ENCODE measurements at places on chromosomes 1 and 21.

DNA sequence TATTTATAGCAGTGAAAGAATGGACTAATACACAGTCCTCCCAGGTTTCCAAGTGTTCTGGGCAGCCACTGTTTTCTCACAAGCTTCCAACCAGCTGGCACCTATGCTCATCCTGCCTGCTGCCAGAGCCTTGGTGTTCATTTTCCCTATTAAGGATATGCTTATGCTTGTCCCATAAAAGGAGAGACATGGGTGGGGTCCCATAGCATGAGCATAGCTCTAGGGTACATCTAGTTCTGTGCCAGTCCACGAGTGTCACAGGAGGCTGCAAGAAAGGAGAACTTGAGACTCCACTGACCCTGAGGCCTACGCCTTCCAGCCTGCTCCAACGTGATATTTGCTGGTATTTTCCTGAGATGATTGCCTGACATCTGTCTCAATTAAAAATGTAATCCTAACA lies 192.4 kb upstream of the PTGFR start:
- DNase-seq: no peak

- DNase-seq: no peak
Measured at GRCh38 chr1:55055084-55055882, 15.9 kb downstream of the PCSK9 start.

DNA sequence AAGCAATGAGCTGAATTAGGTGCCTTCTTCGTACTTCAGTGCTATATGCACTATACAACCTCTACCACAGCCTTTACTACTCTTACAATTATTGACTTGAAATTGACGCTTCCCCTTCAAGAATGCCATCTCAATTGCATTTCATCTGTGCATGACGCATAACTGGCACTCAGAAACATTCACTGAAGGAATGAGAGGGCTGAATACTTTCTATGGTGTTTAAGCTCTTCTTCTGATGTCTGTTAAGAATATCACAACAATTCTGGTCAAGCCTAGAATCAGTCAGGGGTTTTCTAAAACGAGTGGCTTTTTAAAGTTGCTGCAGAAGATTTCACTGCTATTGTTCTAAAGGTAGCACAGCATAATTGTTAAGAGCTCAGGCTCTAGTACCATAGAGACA lies 11.5 kb downstream of the DENND1B start:
- DNase-seq: no peak

DNA sequence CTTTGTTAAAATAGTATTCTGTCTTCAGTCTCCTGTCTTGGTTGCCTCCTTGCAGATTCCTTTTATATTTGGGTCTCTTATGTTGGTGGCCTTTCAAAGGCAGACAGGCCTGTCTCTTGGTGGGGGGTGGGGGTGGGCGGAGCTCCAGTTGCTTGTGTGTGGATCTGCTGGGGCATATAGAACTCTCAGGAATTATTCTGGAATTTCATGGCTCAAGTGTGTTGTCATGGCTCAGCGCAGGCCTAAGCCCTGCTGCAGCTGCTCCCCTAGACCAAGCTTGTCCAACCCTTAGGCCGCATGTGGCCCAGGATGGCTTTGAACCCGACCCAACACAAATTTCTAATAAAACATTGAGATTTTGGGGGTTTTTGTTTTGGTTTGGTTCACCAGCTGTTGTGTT lies 8.0 kb downstream of the C1orf35 start:
- DNase-seq: no peak

DNA sequence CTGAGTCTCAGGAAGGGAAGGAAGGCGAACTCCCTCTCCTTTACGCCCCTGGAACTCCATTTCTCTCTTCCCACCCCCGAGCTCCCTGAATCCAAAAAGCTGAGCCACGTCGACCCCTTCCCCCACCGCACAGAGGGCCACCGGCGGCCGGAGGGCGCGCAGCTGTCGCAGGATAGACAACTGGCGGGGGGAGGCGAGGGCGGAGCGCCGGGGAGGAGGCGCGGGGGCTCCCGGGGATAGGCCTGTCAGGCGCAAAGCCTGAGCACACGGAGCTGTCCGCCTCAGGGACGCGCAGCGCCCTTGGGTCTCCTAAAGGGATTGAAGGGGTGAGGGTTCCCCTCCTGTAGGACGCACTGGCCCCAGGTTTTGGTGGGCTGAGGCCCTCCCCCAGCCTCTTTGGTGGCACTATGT lies 752 bp upstream of the ACTA1 start:
- DNase-seq: no peak

DNA sequence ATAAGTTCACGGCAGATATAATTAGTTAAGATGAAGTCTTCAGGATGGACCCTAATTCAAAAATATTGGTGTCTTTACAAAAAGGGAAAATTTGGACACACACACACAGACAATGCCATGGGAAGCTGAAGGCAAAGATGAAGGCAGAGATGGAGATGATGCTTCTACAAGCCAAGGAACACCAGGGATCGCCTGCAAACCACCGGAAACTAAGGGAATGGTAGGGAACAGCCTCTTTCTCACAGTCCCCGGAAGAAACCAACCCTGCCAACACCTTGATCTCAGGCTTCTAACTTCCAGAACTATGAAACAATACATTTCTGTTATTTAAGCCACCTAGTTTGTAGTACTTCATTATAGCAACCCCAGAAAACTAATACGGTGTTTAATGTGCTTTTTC lies 15.1 kb upstream of the SERTAD4 start:
- DNase-seq: no peak

DNA sequence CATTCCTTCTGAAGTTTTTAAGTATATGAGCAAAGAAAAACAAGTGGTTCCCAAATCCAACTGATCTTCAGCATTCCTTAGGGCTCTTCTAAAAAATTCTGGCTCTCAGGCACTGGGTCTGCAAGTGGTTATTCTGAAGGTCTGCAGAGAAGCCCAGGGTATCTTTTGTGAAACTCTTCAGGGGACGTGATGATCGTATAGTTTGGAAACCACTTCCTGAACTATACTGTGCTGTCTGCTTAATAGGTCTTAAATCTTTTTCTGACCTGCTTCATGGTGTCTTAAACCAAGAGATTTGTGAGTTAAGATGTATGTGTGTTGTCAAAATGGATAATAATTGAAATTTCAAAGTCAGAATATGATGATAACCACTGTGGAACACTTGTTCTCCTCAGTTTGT lies 115.5 kb downstream of the LHX9 start:
- no peak for DNase-seq

GRCh38 chr1:240134596-240134995 lies 42.9 kb downstream of the FMN2 start:
- DNase-seq: no peak

- DNase-seq: no peak
Measured at GRCh38 chr1:59415881-59416280, 119.0 kb downstream of the FGGY start.

GRCh38 chr1:61332196-61332753 lies 249.9 kb downstream of the NFIA start:
- no peak for DNase-seq

DNA sequence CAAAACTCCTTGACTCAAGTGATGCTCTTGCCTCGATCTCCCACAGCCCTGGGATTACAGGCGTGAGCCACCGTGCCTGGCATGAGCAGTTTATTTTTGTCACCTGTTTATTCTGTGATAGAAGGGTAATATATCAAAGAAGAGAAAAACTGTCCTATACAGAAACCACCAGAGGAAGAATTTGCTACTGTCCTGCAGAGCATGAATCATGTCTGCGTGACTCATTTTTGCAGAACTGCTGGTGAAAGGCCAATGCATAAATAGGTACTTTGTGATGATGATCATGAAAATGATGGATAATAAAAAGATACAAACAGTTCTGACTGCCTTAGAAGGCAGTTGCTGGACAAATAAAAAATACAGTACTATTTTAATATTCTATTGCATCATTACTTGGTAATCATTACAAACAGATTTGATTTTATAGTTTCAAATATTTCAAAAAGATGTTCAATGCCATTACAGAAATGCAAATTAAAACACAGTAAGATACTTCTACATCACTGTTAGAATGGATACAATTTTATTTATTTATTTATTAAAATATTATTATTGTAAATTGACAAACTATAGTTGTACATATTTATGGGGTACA lies 26.5 kb downstream of the RIPPLY3 start:
- no peak for DNase-seq

DNA sequence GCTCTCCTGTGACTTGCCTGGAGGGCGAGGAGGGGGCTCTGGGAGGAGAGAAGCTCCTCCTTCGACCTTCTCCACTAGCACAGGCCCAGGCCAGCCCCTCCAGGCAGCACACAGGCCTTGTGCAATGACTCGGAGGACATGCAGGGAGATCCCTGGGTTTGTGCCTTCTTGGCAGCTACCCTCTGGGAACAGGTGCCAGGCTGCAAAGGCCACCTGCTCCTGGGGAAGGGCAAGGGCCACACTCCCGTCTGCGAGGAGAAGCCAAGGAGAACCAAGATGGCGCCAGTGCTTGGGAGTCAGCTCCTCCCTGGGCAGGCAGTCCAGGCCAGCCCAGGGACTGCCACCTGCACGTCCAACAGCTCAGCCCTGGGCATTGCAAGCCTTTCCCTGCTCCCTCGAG lies 15.3 kb downstream of the CASZ1 start:
- no peak for DNase-seq

DNA sequence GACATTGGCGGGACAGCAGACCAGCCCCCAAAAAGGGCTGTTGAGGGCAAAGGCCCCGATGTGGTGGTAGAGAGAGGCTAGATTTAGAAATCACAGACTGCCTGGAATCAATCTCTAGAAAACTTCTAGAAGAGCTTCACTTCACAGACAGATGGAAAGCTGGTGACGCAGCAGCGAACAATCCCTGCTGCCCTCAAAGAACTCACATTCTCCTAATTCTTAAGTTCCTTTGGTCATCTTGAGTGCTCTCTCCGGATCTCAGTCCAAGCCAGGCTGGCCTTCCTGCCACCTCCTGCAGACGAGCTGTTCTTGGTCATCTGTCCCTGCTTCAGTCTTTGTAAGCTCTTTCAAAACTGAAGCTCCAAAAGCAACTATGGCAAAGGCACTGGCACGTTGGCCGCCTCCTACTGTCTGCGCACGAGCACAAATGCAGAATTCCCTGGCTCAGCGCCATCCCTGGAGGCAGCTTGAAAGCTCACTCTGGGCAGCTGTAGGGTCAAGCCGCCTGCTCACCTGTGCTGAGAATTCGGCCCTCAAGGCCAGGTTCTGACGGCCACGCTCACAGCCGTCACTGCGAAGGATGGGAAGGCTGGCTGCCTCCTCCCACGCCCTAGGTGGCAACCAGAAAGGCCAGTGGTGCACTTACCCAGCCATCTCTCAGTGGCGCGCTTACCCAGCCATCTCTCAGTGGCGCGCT lies 110.6 kb downstream of the NPHP4 start:
- no peak for DNase-seq

DNA sequence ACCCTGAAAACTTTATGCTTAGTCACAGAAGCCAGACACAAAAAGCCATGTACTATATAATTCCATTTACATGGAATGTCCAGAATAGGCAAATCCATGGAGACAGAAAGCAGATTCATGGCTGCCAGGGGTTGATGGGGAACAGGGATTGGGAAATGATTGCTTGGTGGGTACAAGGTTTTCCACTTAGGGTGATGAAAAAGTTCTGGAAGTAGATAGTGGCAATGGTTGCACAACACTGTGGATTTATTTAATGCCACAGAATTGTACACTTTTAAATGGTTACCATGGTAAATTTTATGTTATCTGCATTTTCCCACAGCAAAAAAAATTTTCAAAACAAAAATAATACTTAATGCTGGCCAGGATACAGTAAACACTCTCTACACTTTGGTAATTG lies 40.6 kb downstream of the ENAH start:
- no peak for DNase-seq

DNA sequence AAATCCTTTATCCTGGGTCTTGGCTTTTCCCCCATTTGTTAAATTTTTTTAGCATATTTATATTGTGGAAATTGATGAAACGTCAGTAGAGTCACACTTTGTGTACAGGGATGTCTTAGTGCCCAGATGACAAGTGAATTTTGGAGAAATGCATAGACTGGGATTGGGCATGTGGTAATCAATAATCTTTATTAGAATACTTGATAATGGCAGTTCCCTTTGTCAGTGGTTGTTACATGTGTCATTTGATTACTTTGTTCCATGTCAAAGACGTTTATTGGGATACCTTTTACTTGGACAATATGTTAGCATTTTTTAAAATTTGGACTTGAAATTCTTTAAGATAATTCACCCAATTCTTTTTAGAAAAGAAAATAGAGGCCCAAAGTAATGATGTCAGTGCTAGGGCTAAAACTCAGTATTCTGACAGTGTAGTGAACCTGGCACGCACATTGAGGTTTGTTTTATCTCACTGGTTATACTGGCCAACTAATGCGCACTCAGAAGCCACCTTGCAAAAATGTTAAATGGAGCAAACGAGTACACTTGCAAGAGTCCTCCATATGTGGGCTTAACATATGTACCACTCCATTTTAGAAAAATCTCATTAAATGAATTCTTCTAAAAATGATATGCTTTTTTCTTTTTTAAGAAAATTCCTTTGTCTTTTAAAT lies 9.2 kb downstream of the PRPF38B start:
- no peak for DNase-seq

DNA sequence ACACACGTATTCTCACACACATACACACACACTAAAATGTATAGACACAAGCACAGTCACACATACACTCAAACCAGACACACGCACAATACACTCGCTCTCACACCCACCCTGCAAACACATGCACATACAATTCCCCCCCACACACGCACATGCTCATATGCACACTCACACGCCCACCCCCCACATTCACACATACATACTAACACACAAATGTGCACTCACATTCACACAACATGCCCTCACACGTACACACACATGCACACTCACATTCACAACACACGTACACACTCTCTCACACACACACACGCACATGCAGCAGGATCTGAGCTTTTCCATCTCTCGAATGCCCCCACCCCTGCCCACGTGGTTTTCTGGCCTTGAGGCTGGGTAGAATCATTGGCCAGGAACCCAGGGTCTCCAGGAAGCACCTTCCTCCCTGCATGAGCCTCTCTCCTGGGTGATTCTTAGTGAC lies 589.7 kb downstream of the PTPRU start:
- no peak for DNase-seq

GRCh38 chr1:16966282-16966681 lies 14.1 kb downstream of the MFAP2 start:
- DNase-seq: no peak

- DNase-seq: no peak
Measured at GRCh38 chr1:91621907-91622306, 121.3 kb downstream of the CDC7 start.

DNA sequence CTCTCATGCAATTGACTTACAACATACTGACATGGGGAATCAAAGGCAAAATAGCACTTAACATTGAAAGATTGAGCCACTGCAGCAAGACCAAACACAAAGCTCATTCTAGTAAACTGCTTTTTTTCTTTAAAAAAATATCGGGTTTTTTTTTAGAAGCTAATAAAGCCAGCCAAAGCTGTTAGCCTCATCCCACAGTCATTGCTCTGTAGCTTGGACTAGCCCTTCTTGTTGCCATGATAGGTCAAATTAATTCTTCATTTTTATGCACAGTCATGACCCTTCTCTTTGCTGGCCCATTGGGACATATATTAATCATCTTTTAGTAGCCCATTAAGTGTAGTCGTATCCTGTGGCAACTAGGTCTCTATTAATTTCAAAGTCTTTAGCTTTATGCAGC lies 231.3 kb downstream of the ADGRL2 start:
- no peak for DNase-seq

All from RPMI8226 (cell line).